Activated CD4-positive, CD25-positive, alpha-beta regulatory T cell (primary cell): ENCODE measurements at places on chromosomes 1 and 21.

DNA sequence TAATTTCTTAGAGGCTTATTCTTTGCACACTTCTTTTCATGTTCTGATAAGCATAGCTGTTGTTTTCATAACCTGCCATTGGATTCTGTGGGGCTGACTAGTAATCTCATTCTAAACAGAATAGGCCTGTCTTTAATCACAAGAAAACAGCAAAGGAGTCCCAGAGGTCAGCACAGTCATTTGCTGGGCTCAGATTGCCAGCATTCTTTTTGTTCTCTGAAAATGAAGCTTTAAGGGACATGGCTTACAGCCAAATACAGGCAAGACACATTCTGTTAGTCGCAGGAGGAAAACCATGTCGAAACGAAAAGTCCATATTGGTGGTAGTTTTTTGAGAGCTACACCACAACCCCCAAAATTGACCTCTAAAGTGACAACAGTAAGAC, 75.0 kb downstream of the MRPS6 start:
- no peak for DNase-seq

GRCh38 chr1:164625004-164625617, 66.1 kb downstream of the PBX1 start:
- no peak for DNase-seq

GRCh38 chr1:1156140-1157032, 17.3 kb upstream of the TTLL10 start:
- no peak for DNase-seq

DNA sequence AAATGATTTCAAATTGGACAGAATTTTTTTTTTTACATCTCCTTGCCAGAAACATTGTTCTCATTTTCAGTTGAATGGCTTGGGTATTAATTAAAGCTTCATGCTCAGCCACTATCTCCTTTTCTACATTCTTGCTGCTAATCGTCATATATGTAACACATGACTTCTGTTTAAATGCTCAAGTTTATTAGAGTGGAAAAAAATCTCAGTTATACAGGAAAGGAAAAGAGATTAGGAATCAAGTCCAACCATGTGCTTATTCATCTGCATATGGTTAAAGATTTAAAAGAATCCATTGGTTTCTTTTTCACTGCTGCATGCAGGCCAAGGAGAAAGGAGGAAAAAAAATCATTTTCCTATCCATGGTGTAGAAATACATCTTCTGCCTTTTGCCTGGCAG, 47.3 kb upstream of the CNN3 start:
- DNase-seq = no peak

DNA sequence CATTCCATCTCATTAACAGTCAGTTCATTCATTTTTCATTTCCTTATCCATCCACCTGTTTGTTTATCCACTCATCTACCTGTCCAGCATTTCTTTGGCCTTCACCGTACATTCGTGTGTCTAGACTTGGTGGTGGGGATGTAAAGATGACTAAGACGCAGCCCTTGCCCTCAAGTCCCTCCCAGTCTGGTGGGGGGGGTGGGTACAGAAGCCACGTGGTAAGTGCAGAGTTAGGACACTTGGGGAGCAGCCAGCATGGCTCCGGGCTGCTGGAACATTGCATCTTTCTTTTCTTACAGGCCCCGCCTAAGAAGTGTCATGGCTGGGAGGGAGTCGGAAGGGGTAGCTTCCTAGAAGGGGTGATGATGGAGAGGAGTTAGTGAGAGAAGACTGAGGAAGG, 17.2 kb downstream of the KIF26B start:
- no peak for DNase-seq

GRCh38 chr1:211420845-211421454, 71.0 kb downstream of the RD3 start:
- no peak for DNase-seq

- no peak for DNase-seq
Measured at GRCh38 chr1:54777011-54777410, 12.7 kb upstream of the PARS2 start.

GRCh38 chr1:160653620-160654016, 6.8 kb upstream of the SLAMF1 start:
- no peak for DNase-seq

- no peak for DNase-seq
Measured at GRCh38 chr1:237041461-237041794, 556 bp upstream of the RYR2 start.

- no peak for DNase-seq
Measured at GRCh38 chr1:116161390-116161789, 50.2 kb downstream of the MAB21L3 start.

DNA sequence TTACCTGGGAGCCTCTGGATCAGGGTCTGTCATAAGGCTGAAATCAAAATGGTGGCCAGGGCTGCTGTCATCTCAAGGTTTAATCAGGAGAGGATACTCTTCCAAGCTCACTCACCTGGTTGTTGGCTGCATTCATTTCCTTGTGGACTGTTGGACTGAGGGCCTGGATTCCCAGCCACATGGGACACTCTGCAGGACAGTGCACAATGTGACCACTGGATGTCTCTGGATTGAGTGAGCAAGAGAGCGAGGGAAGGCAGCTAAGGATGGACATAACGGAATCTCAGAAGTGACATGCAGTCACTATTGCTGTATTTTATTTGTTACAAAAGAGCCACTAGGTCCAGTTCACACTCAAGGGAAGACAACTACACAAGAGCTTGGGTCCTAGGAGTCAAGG, 229.1 kb downstream of the S1PR1 start:
- no peak for DNase-seq

DNA sequence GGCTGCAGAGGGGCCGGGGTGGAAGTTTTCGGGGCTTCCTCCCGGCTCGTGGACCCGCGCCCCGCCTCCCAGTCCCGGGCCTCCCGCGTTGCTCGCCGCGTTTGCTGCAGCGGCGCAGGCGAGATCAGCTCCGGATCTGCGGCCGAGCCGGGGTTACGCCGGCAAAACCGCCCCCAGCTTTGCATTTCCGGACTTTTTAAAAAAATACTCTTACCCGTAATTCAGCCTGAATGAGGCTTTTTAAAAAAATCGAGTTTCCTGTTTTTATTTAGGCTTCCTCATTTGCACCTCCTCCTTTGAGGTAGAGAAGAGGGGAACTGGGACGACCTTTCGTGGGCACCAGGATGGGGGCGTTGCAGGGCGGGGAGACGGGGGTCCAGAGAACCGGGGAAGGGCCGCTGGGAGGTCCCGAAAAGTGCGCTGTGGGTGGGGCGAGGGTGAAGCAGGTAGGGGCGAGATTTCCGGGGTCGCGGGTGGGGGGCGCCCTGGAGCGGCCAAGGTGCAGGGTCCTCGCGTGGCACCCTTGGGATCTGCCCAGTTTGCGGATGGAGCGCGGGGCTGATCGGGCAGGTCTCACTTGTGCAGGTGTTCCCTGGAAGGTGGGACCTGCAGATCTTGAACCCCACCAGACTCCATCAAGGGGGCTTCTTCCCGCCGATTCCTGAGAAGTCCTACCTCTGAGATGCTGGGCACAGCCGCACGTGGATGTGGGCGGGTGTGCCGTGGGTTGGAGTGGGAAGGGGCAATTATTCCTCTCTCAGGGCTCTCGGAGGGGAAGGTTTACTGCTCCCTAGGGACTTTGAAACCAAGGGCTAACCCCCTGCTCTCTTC, 1.1 kb downstream of the PIK3CD start:
- no peak for DNase-seq

- DNase-seq = no peak
Measured at GRCh38 chr1:64029037-64029436, 174.4 kb upstream of the UBE2U start.

DNA sequence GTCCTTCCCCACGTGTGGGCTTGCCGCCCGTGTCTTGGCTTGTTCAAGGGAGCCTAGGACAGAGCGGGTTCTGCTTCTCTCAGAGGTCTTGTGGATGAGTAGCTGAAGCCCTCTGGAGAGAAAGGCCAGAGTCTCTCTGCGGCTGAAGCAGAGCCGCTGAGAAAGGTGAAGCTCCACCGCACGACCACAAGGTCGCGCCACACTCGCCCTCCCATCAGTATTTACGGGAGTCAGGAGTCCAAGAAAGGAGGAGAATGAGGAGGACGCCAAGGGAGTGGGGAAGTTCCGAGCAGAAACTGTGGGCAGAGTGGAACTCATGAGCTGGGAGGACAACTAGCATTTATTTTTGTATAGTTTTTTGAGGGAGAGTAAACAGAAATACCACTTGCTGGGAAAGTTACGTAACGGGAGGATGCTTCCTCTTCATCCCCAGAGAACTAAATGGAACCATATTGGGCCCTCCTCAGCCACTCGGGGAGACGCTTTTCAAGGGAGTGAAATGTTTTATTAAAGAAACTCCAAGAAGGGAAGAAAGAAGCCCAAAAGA, 51.6 kb upstream of the HAO2 start:
- DNase-seq = no peak

DNA sequence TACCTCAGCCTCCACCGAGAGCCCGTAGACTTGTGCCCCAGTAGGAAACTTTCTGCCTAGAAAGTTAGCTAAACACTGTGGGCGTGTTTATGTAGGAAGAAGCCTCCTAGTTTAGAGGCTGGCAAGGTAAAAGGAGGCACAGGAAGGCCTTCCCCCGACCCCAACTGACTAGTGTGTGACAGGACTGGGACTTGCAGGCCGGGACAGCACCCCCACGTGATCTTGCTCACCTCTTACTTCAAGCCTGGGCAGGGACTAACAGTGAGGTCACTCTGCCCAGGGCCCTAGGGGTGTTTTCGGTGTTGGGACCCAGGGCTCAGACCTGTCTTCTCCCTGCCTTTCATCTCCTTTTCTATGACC, 392 bp upstream of the TAGLN2 start:
- DNase-seq = no peak

DNA sequence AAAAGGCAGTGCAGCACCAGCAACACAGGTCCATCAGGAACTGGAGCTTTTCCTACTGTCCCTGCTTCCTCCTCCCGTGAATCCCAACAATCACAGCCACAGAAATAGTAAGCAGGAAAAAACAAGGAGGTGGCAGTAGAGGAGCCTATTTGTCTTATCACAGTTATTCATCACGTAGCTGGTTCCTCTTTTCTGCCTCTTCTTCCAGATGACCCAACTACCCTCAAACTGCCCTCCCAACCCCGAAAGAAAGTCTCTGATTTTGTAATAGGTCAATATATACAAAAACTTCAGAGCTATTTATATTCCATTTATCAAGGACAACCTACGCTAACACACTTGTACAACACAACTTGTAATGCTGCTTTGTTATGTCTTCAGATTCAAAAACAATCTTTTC, 21.4 kb downstream of the GNB1 start:
- DNase-seq = no peak

DNA sequence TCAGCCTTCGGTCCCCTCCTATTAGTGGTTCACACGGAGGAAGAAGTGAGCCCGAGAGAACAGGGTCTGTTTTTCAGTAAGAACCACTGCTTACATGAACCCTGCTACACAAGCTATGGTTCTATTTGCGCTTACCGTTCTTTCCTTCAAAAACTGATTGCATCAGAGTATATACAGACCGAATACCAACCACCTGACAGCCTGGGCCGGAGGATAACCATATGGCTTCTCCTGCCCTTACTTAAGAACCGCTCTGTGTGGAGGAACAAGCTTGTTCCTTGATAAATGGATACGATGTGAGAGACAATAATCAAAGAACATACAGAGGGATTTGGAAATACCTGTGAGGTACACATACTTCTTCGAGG, 1.1 kb upstream of the KCNT2 start:
- DNase-seq = no peak

DNA sequence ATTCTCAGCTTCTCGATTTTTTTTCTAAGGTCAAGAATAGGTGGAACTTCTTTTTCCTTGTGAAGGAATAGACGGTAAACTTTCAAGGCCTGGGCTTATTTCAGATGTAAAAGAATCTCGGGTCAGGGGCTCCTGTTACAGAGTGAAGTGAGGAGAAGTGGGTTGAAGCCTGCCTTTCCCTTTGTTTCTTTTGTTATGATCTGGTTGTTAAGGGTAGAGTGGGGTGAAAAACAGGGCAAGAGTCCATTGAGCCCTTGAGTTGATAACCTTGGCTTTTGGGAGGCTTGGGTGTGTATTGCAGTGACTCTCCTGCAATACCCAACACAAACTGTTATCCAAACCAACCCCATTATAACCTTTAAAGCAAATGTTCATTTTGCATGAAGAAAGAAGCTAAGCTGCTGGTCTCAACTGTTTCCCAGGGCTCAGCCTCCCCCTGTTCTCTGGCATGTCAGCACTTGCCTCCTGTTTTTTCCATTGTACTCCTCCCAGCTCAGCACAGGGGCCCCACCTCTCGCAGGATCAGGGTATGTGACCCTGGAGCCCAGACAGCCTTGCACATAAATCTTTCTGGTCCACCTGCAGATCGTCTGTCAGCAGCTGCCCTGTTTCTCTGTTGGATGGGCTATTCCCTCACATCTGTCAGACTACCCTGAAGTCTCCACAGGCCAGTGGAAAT, 102.4 kb downstream of the CACHD1 start:
- no peak for DNase-seq

- DNase-seq = peak; percentile 18
Measured at GRCh38 chr1:43453442-43454269, at the start of gene HYI. Gene HYI (minus strand): TSS chr1:43453931. CDS start chr1:43453793, 138 bp downstream.

DNA sequence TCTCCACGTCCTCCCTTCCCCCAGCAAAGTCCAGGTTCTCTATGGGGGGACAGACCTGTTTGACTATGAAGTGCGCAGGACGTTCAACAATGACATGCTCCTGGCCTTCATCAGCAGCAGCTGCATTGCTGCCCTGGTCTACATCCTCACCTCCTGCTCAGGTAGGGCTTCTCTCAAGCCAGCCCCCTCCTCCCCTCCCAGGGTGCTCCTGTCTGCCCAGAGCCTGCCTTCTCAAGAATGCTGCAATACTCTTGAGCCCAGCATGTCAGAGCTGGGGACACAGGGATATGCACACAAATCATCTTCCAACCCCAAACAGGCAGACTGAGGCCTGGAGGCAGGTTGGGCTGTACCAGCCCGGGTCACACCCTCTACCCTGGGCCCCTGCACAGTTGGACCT, 35.4 kb downstream of the DISP3 start:
- DNase-seq = no peak

DNA sequence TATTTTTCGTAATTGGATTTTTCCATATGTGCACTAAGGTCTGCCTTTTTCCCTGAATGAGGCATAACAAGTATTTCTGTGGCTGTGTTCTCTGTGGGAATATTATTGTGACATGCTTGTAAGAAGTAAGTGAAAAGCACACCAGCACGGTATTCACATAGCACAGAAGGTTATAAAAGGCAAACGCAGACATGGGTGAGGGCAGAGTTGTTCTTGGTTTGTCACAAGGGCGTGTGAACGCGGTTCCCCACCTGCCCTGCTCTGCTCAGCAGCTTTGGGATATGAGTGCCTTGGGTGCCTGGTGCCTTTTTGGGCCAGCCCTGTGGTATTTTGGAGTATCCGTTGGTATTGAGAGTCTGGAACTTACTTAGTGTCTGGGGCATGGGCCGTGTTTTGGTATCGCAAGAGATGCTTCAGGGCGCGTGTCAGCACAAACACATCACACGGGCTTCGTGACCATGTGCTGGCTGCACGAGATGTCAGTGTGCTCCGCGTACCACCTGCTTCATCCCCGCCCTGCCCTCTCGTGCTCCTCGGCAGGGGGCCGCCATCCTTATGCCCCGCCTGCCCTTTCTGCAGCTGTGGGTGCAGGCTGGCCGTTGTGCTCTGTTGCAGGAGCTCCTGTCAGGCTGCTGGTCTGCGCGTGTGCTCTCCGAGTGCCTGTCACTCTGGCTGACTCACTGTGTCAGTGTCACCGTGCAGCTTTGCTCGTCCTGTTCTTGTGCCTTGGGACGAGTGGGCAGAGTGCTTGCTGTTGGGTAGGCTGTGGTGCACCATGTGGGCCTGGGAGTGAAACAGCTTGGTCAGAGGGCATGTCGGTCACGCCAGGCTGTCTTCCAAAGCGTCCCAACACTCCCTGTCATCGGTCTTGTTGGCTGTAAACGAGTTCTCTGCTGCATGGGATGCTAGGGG, 15.0 kb downstream of the SKI start:
- no peak for DNase-seq

GRCh38 chr1:201026234-201026633, 2.7 kb upstream of the KIF21B start:
- DNase-seq = no peak

- no peak for DNase-seq
Measured at GRCh38 chr1:238443687-238444086, 553.0 kb upstream of the ZP4 start.
